ENCODE measurements at places on chromosomes 13 and 19.

- no peak for DNase-seq
These were observed 528.7 kb upstream of the KLF12 start for GRCh38 chr13:74662905-74663304.

- DNase-seq = no peak
These were observed 10.3 kb downstream of the TNFSF9 start for GRCh38 chr19:6540918-6541689.

- no peak for DNase-seq
These were observed 857.8 kb downstream of the DIAPH3 start for GRCh38 chr13:59305896-59306295.

DNA sequence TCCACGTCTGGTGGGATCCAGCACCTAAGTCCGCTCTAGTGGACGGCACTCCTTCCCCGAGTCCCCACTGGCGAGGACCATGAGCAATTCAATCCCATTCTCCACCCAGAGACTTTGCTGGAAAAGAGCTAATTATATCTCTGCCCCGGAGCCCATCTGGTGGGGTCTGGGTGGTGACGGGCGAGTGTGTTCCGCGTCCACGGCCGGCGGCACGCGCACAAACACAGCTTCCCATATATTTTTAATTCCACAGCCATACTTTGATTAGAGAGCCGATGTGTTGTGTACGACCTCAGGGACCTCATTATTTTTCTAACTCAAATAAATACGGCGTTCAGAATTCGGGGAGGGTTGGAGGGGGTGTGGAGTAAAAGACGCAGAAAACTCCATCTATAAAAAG is 64.1 kb upstream of the ADGRE5 start:
- DNase-seq = no peak
